ENCODE measurements at places on chromosomes 5 and 9.

DNA sequence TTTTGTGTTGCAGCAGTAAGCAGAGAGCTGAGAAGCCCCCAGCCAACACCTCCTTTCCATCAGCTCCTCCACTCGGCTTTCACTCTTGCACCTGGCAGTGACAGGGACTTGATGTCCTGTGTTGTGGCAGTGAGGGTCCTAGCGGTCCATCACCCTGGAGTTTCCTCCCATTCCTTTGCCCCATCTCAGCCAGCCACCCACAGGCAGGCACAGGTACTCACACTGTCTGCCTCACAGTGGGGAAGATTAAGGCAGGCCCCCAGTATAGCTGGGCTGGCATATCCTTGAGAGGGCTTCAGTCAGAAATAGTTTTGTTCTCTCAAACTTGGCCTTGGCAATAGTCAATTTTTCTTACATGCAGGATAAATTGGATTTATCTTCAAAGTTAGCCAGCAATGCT, 362.7 kb downstream of the GADD45G start:
- DNase-seq = no peak

DNA sequence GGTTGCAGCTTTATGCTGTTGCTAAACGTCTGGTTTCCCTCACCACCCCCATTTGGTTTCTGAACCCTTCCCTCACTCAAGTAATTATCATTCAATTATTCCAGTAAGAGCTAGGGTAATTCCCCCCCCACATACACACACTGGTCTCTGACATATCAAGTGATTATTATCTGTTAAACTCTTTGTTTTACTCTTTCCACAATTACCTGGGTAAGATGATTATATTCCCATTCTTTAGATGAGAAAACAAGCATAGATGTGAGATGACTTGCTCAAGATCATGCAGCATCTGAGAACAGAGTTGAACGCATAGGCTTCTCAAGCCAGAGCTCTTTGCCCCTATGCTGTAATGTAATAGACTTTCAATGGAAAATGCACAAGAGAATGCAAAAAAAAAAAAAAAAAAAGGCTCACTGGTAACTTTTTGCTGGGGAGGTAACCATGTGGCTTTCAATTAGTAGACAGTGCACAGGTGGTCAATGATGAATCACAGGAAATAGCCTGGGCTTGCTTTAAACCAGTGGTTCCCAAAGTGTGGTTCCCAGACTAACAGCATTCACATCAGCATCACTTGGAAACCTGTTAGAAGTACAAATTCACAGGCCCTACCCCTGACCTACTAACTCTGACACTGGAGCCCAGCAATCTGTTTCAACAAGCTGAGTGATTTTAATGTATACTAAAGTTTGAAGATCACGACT, 87.6 kb downstream of the PIK3R1 start:
- no peak for DNase-seq

- DNase-seq = no peak
Measured at GRCh38 chr5:7117961-7118360, 278.0 kb upstream of the ADCY2 start.

- DNase-seq = no peak
Measured at GRCh38 chr5:155293605-155294178, 280.1 kb downstream of the KIF4B start.

GRCh38 chr5:170296935-170297588, 515 bp downstream of the LCP2 start:
- no peak for DNase-seq

DNA sequence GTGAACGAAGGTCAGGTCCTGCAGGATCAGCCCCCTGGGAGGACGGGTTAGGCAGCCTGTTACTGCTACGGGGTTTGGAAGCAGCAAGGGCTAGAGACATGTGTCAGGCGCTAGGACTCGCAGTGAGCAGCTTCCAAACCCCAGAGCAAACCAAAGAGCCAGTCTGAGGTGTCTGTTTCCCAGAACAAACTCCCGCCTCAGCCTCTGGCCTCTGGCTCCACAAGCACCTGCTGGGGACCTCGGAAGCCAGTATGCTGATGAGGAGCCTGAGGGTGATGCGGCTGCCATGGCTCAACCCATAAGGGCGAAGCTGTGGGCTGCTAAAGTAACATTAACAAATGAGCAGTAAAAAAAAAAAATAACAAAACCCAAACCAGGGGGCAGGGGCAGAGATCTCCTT, 35.0 kb downstream of the PRRT1B start:
- no peak for DNase-seq

GRCh38 chr5:63960646-63961045, 1.6 kb downstream of the HTR1A start:
- DNase-seq = no peak

GRCh38 chr5:179959641-179960040, 51.9 kb upstream of the TBC1D9B start:
- no peak for DNase-seq

GRCh38 chr5:95777441-95777840, 45.1 kb downstream of the GLRX start:
- DNase-seq = no peak

DNA sequence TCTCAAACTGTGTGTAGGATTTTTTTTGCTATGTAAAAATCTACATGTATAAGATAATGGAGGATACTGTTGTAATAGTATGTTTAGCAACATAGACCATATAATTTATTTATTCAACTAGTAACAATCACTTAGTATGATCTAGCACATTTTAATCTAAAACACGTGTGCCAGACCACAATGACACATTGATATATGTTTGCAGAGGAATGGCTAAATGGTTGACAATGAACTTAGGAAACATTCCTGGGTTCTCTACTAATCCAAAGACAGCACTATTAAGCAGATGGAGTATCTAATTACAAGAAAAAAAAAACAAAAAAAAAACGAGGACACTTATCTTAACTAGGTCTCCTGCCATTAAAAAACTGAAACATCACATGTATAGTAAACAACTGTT, 261.7 kb upstream of the PAPPA start:
- no peak for DNase-seq

DNA sequence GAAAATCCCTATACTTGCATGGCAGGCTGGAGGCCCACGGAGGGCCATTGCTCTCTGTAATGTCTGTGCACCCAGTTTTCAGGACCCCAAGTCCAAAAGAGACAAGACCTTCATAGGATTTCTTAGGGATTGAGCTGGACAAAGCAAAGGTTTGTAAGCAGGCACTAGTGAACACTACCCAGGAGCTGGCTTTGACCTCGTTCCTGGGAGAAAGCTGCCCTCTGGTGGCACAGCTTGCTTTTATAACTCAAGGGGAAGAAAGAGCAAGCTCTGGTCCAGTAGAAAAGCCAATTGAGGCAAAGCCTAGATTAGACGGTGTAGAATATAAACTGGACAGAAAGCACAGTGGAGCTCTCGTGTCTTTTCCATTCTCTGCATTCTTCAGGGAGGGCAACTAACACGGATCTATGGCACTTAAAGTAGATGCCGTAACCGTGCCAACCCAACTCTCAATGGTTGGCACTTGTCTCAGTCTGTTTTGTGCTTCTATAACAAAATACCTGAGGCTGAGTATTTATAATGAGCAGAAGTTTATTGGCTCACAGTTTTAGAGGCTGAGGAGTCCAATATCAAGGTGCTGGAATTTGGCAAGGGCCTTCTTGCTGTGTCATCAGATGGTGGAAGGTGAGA, 7.9 kb downstream of the GABRP start:
- no peak for DNase-seq

GRCh38 chr9:1431461-1431860, 381.3 kb downstream of the DMRT2 start:
- no peak for DNase-seq

DNA sequence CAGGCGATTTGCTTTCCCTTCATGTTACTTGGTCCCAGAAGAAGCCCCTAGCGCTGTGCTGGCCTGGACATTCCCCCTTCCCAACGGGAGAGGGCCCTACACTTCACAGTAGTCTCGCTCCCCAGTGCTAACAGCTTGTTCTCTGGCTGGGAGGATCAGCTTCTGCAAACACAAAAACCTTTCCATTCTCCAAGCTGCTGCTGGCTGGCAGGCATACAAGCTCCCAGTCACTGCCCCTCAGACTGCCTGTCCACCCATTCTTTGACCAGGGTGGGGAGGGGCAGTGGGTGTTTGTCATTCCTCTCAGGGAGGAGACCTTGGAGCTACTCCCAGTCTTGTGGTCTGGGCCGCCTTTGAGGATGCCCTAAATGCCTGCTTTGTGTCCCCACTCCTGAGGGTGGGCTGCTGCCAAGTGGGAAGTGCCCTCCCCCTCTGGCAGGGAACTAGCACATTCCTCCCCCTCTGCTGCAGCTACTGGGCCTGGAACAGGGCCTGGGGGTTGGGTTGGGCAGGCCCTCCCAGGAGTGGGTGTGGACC, 20.8 kb downstream of the ENHO start:
- DNase-seq = no peak

DNA sequence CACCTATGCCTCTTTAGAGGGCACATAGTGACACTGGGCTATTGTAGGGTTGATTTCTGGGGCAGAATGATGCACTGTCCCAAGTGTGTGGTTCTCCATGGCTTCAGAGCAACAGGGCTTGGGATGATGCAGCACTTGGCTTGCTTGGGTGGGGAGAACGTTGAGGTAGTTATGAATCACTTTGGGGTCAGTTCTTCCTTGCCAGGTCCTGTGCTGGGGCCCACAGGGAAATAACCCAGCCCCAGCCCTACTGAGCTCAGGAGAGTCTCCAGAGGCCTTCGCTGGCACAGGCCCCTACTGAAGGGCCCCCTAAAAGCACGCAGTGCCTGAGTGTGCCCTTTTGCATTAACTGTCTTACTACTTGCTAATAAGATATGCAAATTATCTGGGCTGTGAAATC, 24.2 kb downstream of the JADE2 start:
- DNase-seq = no peak

DNA sequence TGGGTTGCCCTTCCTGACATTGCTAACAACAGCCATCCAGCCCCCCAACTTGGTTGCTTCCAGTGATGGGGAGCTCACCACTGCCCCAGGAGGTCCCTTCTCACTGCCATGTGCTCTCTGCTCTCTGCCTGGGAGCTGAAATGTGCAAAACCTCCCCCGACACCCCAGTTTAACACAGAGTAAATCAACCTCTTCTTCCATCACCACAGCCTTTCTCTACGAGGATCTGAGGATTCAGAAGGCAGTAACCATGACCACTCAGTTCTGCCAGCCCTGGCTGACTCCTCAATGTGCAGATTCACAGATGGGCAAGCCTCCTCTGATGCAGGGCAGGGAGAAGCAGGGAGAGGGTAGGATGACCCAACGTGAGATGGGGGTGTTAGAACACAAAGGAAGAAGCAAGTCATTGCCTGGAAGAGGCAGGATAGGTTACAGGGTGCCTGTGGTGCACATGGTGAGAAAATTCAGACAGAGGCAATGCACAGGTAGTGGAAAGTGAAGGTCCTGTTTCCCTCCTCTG, 185.0 kb downstream of the DAB2IP start:
- DNase-seq = no peak

GRCh38 chr9:88812938-88813637, 178.2 kb upstream of the S1PR3 start:
- no peak for DNase-seq

DNA sequence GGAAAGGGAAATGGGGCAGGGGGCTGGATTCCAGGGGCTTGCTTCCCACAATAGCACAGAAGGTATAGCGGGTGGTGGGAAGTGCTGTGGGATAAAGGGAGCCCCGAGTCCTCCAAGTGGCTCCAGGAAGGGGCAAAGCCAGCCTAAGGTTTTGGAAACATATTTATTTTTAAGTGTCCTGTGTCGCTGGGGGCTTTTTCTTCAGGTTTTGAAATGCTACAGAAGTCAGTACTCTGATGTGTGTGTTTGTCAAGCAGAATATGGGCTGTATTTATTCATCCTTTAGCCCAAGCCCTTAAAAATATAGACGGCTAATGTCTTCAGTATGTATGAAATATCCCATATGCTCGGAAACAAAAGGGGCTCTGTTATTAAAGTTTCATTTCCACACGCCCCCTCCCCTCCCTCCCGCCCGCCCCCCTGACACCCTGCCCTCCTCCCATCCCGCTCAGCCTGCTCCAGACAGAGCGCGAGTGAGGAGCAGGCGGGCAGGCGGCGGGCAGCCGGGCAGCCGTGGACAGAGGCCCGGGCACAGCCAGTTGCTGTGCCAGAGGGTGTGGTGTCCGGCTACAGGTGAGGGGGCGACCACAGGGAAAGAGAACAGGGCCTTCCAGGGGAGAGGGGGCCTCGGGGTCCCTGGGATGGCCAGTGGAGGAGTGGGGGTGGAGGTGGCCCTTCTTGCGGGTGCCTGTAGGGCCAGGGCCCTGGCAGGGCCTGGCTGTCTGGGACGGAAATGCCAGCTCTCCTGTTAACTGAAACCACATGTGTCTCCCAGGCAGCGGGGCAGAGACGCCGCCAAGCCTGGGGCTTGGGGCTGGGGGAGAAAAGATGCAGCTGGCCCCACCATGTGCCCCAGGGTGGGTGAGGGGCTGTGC, 39.6 kb upstream of the SYNPO start:
- DNase-seq = no peak

DNA sequence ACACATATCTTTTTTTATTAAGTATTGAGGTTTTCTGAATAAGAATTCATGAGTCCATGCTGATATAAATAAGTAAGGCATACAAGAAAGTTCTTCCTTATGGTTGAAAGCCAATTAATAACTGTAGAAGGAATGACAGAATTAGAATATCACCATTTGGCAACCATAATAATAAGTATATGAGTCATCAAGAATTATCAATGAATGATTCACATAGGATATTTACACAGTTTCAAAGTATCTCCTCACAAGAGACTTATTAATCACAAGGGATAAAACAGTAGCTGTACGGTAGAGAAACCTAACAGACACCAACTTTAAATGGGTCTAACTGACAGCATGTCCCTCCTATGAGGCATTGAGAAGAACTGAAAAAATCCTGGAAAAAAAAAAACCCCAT, 161.6 kb downstream of the NR3C1 start:
- no peak for DNase-seq

DNA sequence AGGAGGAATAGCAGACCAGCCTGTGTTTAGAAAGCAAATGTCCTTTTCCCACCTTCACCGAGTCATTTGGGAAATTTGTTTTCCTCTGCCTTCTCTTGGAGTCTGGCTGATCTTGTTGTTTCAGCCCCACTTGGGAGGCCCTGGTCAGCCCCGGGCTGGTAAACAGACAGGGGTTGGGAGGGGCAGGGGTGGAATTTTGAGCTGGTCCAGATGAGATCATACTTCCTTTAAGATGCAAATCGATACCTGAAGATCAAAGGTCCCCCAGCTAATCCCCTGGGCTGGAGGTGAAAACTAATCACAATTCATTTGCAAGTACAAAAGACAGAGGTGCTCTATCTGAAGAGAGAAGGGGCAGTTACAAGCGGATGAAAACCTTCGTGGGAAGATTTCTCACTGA, 118.4 kb downstream of the PAPPA start:
- no peak for DNase-seq

- no peak for DNase-seq
Measured at GRCh38 chr9:96554801-96555566, 64.7 kb downstream of the CDC14B start.

DNA sequence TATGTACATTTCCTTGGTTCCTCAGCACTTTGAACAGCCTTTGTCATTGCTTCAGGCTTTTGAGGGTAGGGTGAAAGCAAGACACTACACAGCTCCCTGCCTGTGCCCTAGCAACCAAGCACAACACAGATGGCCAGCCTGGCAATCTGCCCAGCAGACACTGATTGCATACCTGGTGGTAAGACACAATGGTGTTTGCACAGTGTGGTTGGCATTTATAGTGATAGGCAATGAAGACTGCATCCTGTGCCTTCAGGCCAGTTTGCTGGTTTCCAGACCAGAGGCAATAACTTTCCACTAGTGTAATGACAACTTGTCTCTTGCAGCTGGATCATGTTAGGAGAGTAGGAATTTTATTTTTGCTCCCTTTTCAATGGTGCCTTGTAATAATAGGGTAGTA, 144.5 kb upstream of the TNC start:
- no peak for DNase-seq
